ENCODE measurements at places on chromosomes 1 and 21.

DNA sequence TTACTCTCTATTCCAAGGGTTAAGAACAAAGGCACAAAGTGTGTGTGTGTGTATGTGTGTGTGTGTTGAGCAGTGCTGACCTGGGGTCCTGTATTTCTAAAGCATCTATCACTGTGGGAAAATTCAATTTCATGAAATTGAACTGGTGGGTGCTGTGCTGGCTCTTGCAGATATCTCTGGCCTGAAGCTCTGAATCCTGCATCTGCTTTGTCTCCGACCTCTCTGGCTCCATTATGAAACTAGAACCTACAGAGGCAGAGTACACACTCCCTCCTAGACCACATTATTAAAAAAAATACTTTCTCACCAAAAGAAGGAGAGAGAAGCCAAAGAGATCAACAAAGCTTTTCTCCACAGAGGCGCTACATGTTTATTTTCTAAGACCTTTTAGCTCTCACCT is 88.4 kb upstream of the PDE4B start:
- DNase-seq, result no peak

- DNase-seq, result no peak
These were observed 18.6 kb upstream of the SLC6A9 start for GRCh38 chr1:44049839-44050238.

GRCh38 chr21:16002874-16003466 is 273.2 kb downstream of the USP25 start:
- no peak for DNase-seq

DNA sequence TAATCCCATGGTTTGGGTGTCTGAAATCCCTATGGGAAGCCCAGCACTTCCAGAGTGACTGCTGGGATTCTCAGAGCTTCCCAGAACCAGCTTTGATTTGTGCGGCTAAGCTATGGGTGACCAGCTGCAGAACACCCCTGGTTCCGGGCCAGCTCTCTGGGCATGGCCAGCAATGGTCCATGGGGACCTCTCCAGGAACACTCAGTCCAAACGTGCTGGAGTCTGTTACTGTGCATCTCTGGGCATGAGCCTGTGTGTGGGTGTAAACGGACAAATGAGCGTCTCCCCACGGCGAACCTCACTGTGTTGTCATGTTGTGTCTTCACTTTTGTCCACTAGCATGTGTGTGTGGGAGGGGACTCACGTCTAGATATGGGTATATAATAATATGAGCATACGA is 54.4 kb downstream of the MAB21L3 start:
- no peak for DNase-seq

DNA sequence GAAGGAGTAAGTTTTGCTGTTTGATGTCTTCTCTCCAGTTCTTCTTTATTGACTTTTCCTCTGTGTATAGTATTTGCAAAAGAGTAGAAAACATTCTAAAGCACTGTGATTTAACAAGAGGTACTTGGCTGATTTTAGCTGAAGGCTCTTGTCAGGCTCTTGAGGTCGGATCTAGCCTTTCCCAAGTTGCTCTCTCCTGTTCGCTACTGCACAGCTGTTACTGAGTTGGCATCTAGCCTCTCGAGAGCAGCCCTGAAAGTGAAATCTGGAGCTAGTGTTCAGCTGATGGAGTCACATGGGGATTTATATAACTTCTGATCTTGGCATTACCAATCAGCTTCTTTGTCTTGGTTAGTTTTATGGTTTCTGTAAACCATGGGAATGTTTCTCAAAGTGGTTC is 193.1 kb downstream of the RYR2 start:
- no peak for DNase-seq

DNA sequence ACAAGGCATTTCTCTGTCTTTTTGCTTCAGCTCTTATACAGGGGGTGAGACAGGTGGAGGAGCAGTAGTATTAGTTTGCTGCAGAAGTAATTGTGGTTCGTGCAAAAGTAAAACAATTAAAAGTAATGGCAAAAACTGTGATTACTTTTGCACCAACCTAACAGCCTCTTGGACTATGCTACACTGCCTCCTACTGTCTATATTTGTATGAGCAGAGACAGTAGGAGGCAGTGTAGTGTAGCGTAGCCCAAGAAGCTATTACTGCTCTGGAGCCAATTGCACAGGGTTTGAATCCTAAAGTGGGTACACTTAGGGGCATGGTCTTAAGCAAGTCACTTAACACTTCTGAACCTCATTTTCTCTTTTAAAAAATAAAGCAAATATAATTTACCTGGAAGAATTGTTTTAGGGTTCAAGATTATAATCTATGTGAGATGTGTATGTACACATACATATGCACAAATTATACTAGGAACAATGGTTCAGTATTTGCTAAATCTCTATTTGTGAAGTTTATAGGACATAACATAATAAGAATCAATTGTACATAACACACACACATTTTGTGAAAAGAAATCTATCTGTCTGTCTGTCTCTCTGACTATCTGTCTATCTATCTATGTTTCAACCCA is 103.8 kb downstream of the BRINP3 start:
- DNase-seq, result no peak

DNA sequence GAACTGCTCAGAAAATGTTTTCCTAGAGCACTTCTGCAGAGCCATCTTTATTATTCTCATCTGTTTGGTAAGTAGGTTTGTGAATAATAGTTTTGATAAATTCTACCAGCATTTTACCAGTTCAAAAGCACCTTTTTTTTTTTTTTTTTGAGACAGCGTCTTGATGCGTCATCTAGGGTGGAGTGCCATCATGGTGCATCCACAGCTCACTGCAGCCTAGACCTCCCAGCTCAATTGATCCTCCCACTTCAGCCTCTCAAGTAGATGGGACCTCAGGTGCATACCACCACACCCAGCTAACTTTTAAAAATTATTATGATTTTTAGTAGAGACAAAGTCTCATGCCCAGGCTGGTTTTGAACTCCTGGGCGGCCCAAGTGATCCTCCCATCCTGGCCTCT is 9.8 kb upstream of the RHBG start:
- DNase-seq, result no peak

- DNase-seq, result no peak
These were observed 8.4 kb downstream of the DFFB start for GRCh38 chr1:3865606-3866160.

DNA sequence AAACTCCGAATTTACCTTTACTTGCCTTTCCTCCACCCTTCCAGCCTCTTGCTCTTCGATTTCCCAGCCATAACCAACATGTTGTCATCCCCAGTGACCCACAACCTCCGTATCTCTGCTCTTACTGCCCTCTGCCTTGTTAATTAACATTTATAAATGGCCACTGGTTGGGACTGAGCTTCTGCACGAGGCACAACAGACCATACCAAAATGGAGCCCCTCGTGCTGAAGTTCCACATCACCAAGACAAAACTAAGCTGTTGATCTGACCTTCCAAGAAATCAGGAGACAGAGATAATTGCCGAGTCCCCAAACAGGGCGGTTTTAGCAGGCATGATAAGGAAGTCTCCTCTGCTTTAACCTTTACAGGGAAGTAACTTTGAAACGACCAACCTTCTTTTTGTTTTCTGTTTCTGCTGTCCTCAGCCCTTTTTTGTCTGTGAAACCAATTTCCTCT is 71.9 kb downstream of the NMNAT2 start:
- no peak for DNase-seq

- no peak for DNase-seq
These were observed 28.1 kb downstream of the RAB4A start for GRCh38 chr1:229298887-229299503.

- DNase-seq, result no peak
These were observed 2.1 kb upstream of the KIF21B start for GRCh38 chr1:201025571-201026002.

DNA sequence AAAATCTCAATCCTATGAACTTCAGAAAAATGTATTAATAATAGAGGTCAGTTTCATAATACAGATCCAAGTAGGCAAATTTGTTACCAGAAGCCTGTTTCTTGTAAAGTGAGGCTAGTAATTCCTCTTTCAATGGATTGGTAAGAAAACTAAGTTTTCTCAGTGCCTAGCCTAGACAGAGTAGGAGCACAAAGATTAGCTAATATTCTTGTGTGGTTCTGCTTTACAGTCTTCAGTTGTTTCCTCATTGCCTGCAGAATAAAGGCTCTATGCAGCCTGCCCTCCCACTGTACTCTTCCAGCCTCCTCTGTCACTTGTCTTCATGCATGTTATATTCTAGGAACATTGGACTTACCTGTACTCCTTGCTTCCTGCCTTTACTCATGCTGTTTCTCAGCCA is 2.4 kb upstream of the PPP1R15B start:
- no peak for DNase-seq

DNA sequence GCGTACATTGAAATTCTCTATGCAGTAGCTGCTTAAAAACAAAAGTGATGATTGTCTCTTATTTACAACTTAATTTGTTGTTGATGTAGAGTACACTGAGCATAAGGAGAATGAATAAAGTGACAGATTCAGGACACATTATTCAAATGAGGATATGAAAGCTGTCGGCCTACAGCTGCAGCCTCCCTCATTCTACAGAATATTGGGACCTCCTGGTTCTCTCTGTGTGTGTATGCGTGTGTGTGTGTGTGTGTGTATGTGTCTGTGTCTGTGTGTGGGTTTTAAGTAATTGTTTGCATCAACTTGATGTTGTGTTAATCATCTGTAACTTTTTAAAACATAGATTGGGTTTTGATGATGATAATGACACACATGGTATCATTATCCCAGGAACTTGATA is 17.9 kb downstream of the PROX1 start:
- DNase-seq, result no peak

GRCh38 chr1:232574889-232575762 is 54.8 kb downstream of the SIPA1L2 start:
- no peak for DNase-seq

- DNase-seq, result no peak
These were observed 153.9 kb upstream of the GORAB start for GRCh38 chr1:170377896-170378634.

GRCh38 chr1:221182791-221183533 is 303.7 kb downstream of the HLX start:
- DNase-seq, result no peak

DNA sequence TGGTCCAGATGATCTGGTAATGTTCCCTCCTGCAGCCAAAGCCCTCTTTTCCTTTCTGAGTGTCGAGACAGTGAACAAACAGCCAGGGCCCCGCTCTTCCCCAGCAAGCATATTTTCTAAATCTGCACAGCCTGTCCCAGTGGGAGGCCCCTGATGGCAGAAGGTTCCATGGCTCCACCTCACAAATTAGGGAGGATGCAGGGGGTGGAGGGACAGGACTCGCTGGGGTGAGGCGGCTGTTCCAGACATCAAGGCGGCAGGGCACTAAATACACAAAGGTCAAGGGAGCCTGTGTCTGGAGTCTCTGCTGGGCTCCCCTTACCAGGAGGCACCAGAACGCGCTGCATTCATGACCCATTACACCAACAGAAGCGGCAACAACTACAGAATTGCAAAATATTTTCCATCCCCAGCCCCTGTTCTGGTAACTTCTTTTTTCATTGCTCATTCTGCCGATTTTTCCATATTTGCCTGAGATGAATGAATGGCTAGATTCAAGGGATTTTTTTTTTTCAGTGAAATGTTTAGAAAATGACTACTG is 27.0 kb upstream of the PRELP start:
- DNase-seq, result no peak

GRCh38 chr21:46098303-46099141 is 610 bp downstream of the COL6A2 start:
- no peak for DNase-seq

DNA sequence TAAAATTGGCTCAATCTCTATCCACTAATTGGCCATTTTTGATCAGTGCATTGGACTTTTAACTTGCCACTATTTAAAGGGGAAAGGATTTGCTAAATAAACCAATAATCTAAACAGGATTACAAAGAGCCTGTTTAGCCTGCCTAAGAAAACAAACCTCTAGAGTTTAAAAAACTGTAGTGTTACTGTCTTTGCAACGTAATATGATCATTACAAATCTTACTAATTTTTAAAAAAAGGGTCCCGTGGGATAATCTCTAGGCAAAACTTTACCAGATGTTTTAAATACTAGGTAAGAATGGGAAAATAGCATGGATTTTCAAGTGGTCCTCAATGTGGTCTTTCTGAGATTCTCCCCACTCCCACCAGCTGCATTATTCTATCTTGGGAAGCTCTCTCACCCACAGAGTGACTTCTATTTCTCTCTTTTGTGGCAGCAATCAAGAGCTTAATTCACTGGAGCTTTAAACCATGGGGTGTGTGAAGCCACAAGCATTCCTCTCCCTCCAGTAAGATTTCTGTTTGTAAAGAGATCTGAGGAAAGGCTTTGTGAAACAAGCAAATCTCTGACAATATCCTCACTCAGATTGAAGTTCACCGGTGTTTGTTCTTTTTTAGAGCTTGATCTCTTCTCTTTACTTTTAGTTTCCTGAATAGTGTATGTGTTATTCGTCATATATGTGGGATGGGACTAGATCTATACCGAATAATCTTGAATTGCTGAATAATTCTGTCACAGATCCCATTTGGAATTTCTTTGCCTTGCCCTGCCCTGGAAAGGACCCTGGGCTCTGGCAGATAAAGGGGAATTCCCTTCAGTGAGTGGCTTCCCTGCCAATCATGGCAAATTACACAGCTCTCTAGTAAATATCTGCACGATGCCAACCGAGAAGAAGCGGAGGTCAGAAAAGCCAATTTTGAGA is 132.2 kb downstream of the TLR5 start:
- DNase-seq, result no peak

DNA sequence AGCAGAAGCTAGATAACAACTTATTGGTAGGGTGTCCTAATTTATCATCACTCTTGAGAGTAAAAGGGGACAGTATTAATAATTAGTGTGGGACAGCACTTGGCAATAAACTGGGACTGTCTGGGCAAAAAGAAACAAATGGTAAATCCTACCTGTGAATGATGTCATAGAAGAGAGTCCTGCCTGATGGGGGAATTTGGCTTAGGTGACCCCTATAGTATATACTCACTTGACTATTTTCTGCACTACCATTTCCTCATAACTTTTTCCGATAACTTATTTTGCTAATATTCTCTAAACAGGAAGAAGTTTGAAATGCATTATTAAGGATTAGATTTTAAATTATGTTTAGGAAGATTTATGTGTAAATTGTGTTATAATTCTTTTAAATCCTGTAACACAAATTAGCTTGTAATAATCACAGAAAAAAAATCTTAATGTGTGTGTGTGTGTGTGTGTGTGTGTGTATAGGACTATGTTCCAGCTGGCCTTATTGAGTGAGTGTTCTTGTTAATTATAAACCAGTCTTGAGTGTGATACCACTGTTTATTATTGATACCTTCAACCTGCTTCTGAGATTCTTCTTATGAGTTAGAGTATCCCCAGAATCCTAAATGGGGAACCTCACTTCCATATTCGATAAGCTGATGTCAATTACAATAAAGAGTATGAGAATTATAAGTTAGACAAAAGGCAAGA is 144.2 kb upstream of the C1orf105 start:
- no peak for DNase-seq
